T-helper 2 cell treated with Interferon-gamma antibody and Interleukin-4, amounts not matched to agents 5 μg/mL and 100 μg/mL, for 36 hours (primary cell): ENCODE measurements at places on chromosomes 11 and 22.

- H3K4me1 ChIP-seq, result peaks cover 38% of the 10 kb centered on the region
- DNase-seq, result peak; percentile 61
- H3K27ac ChIP-seq, result peak within 1 kb of the TSS; percentile 93
These were observed at the start of gene BRD1 for GRCh38 chr22:49827853-49828598. BRD1 (minus strand) TSS chr22:49827873; CDS start chr22:49824317, 3,556 bp downstream.

GRCh38 chr11:69239641-69240040 lies 54.3 kb upstream of the MYEOV start:
- no peak for DNase-seq
- no peak overlapping the region for H3K4me3 ChIP-seq
- H3K27me3 ChIP-seq, result peaks cover 5% of the 10 kb centered on the region
- peaks cover 8% of the 10 kb centered on the region for H3K4me1 ChIP-seq
- no peak overlapping the region for H3K27ac ChIP-seq

GRCh38 chr11:26777372-26777808 lies 55.5 kb upstream of the SLC5A12 start:
- no peak overlapping the region for H3K27ac ChIP-seq
- no peaks in the 10 kb centered on the region for H3K36me3 ChIP-seq
- H3K4me1 ChIP-seq, result no peaks in the 10 kb centered on the region
- no peak for DNase-seq

DNA sequence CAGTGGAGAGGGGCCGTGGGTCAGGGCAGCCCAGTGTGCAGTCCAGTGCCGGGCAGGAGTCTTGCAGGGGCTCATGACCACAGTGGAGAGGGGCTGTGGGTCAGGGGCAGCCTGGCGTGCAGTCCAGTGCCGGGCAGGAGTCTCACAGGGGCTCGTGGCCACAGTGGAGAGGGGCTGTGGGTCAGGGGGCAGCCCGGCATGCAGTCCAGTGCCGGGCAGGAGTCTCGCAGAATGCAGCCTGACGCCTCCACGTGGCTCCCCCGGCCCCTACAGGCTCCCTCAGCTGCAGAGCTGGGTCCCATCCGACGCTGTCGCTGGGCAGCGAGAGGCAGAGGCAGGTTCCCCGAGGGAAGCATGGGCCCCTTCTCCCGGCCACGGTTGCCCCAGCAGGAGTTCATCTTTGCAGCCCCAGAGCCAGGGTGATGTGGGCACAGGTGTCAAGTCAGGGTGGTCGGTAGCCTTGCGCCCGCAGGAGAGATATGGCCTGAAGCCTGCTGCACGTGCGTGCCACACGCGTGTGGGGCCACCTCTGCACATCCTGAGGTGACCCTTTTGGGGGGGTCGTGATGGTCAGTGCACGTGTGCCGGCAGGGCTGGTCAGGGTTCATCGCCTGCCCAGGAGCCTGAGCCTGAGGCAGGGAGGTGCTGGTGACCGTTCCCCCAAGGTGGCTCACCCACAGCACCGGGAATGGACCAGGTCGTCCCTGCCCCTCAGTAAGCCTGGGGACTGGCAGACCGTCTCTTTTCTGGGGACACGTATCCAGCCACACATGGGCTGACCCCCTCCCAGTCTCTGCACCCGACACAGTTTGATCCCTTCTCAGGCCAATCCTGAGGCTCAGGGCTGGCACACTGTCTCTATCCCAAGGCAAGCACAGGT lies 2.9 kb downstream of the IFITM5 start:
- H3K27me3 ChIP-seq, result peaks cover 10% of the 10 kb centered on the region
- no peak overlapping the region for H3K4me3 ChIP-seq
- no peaks in the 10 kb centered on the region for H3K36me3 ChIP-seq
- H3K4me1 ChIP-seq, result peaks cover 5% of the 10 kb centered on the region
- H3K27ac ChIP-seq, result no peak overlapping the region
- DNase-seq, result no peak

GRCh38 chr11:61107888-61108287 lies 5.6 kb downstream of the CD5 start:
- H3K4me3 ChIP-seq, result no peak overlapping the region
- H3K27me3 ChIP-seq, result no peaks in the 10 kb centered on the region
- H3K4me1 ChIP-seq, result peaks cover 78% of the 10 kb centered on the region
- peak overlapping the region; percentile 82 for H3K27ac ChIP-seq
- peaks cover 82% of the 10 kb centered on the region for H3K36me3 ChIP-seq
- DNase-seq, result no peak

GRCh38 chr11:64893194-64894069 lies 15.0 kb upstream of the EHD1 start:
- H3K4me1 ChIP-seq, result peaks cover 5% of the 10 kb centered on the region
- H3K4me3 ChIP-seq, result no peak overlapping the region
- no peak overlapping the region for H3K27ac ChIP-seq
- H3K27me3 ChIP-seq, result no peaks in the 10 kb centered on the region

GRCh38 chr22:46651316-46651715 lies 31.1 kb downstream of the GRAMD4 start:
- no peaks in the 10 kb centered on the region for H3K27me3 ChIP-seq
- H3K36me3 ChIP-seq, result peaks cover 5% of the 10 kb centered on the region
- peak overlapping the region; percentile 20 for H3K27ac ChIP-seq
- peaks cover 15% of the 10 kb centered on the region for H3K4me1 ChIP-seq
- no peak for DNase-seq

DNA sequence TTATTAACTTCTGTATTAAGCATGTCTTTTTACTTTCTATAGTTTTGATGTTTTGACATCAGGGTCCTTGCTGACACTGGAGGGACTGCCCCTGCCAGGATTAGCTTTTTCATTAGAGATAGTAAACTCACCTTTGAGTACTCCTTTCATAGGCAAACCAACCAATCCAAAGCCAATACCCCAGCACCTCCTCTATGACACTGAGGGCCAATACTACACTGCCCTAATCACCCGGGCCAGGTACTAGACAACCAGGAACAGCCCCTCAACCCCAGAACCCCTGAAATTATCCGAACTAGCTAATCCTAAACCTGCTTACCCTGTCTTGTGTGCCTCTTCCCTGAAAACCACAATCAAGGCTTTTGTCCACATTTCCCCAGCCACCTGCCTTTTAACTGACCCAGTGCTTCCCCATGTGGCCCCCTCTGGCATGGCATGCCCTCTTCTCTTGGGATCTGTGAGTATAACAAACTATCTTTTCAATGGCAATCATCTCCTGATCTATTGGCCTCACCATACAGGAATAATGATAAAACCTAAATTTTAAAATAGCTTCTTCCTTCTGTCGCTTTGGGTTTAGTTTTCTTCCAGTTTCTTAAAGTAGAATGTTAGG lies 31.2 kb downstream of the RAB6A start:
- H3K27me3 ChIP-seq, result no peaks in the 10 kb centered on the region
- H3K27ac ChIP-seq, result no peak overlapping the region
- H3K36me3 ChIP-seq, result peaks cover 43% of the 10 kb centered on the region
- no peak overlapping the region for H3K4me3 ChIP-seq

DNA sequence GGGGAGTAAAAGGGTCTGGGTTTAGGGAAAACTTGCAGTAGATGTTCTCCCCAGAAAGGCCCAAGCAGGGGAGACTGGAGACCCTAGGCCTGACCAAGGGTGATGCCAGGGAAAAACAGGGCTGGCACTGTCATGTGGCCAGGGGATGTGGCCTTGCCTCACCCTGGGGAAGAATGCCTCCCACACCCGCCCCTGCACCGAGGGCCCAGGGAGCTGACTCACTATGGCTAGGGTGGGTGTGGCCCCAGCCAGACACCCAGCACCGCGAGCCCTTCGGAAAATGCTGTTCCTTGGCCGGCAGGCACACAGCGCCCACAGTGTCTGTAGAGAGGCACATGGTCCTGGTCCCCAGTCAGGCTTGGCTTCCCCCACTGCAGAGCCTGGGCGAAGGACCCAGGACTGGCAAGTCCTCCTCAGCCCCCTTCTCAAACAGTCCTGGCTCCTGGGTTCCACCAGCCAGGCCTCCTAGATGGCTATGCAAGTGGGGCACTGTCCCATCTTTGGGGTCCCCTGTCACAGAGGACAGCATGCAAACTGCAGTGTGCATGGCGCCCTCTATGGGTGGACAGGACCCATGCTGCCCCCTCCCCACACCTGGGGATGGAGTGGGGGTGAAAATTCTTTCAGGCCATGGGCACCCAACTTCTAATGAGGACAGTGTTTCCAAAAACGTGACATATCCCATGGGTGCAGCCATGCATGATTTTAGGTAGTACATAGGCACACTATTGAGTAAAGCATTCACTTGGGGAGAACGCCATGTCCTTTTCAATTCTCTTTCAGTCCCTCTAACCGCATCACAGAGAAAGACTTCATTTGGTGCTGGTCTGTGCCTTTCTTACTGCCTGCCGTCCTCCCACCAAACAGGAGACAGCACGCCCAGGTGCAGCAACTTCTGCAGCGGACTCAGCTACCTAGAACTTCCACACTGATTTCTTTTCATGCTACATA lies 15.2 kb downstream of the TMPRSS5 start:
- no peaks in the 10 kb centered on the region for H3K27me3 ChIP-seq
- peak; percentile 15 for DNase-seq
- H3K36me3 ChIP-seq, result no peaks in the 10 kb centered on the region
- H3K27ac ChIP-seq, result no peak overlapping the region
- H3K4me3 ChIP-seq, result no peak overlapping the region
- peaks cover 9% of the 10 kb centered on the region for H3K4me1 ChIP-seq

DNA sequence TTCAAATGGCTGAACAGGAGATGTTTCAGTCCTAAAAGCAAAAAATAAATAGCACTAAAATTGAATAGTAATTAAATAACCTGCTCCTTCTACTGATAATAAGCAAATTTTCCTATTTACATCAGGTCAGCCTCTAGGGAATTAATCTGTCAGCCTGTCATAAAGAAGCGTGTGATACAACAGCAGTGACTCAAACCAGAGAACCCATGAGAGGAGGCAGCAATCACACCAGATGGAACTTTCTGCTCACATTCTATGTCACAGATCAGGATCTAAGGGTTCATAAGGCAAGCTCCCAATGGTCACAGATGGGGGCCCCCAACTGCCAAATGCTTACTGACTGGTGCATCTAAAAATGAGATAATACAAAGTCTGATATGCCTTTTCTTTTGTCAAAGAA lies 41.1 kb downstream of the RBFOX2 start:
- H3K36me3 ChIP-seq, result no peaks in the 10 kb centered on the region
- H3K4me1 ChIP-seq, result no peaks in the 10 kb centered on the region

DNA sequence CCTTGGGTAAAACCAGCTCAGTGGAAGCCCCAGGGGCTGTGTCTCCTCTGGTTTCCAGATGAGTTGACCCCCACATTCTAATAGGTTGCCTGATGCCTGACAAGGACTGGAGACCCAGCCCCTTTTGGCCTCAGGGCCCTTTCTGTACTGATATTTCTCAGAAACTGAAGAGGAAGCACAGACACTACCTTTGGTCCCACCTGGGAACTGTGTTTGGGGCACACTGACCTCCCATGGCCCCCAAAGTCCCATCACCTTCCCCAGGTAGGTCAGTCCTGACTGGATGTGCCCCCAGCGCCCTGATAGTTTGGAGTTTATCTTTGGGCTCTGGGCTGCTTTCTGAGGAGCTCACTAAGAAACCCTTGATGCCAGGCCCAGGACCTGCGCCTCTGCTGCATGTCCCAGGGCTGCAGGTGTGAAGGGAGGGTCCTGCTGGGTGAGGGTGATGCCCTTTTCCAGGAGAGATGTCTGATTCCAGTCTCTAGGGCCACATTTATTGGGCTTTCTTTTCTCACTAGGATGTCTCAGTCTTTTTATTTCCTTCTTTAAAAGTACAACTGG lies 106.7 kb downstream of the GGTLC2 start:
- H3K27ac ChIP-seq, result no peak overlapping the region
- no peaks in the 10 kb centered on the region for H3K27me3 ChIP-seq
- DNase-seq, result no peak
- H3K36me3 ChIP-seq, result no peaks in the 10 kb centered on the region
- H3K4me3 ChIP-seq, result no peak overlapping the region

DNA sequence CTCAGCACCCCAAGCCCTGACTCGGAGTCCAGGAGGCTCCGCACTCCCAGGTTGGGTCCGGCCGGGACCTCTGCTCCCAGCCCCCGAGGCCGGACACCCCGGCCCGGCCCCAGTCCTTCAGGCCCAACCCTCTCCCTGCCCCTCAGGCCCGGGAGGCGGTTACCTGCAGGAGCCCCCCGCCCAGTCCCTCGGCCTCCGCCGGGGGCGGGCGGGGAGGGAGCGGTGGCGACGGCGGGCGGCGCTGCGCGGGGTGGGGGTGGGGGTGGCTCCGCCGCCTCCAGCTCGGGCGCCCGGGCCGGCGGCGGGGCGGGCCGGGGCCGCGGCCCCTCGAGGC lies 310 bp downstream of the TCF20 start:
- H3K4me3 ChIP-seq, result peak overlapping the region; percentile 72
- peaks cover 7% of the 10 kb centered on the region for H3K36me3 ChIP-seq
- peaks cover 26% of the 10 kb centered on the region for H3K4me1 ChIP-seq
- H3K27me3 ChIP-seq, result no peaks in the 10 kb centered on the region
- no peak for DNase-seq

GRCh38 chr11:46210856-46211255 lies 66.6 kb upstream of the CREB3L1 start:
- H3K36me3 ChIP-seq, result no peaks in the 10 kb centered on the region
- no peak overlapping the region for H3K4me3 ChIP-seq
- peaks cover 14% of the 10 kb centered on the region for H3K4me1 ChIP-seq

GRCh38 chr11:44110231-44110679 lies 14.8 kb downstream of the EXT2 start:
- H3K4me1 ChIP-seq, result peaks cover 4% of the 10 kb centered on the region

DNA sequence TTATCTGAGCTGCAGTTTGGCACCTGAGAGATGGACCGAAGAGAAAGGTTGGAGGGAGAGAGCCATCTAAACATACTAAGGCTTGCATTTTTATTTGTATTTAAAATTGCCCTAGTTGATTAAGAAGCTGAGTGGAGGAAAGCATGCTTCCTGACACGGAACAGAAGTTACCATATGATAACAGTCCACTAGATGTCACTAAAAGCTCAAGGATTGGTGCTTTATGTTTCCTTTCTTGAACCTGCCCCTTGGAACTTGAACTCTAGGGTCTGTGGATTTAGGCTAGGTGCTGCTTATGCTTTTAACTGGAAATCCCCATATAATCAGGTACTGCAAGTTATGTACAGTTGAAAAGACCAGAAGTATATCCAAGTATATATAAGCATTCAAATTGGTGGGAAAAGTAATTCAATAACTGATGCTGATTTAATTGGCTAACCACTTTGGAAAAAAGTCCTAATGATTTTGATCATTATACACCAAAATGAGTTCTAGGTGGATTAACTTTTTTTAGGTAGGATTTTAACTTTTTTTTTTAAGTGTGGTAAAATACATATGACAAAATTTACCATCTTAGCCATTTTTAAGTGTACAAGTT lies 9.5 kb downstream of the RBMXL2 start:
- DNase-seq, result no peak
- H3K27ac ChIP-seq, result no peak overlapping the region
- H3K36me3 ChIP-seq, result no peaks in the 10 kb centered on the region
- H3K4me1 ChIP-seq, result no peaks in the 10 kb centered on the region

- H3K4me3 ChIP-seq, result no peak overlapping the region
- H3K27ac ChIP-seq, result no peak overlapping the region
- H3K36me3 ChIP-seq, result no peaks in the 10 kb centered on the region
- DNase-seq, result no peak
- peaks cover 14% of the 10 kb centered on the region for H3K27me3 ChIP-seq
- no peaks in the 10 kb centered on the region for H3K4me1 ChIP-seq
These were observed 125.6 kb downstream of the BRD1 start for GRCh38 chr22:49702068-49702397.

DNA sequence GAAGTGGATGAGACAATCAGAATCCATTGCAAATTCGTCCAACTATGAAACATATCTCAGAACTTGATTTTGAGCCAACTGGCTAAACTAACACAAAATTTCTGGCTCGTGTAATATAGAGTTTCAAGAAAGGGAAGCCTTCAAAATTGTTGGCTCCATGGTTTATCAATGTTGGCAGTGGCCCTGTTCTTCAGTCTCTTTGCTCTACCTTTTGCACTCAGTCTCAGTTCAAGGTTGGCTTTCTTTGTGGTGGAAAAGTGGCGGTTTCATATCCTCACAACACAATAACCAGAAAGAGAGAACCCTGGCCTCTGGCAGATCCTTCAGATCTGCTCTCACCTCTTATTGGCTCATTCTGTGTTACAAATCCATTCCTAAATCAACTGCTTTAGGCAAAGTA lies 473.8 kb upstream of the API5 start:
- no peak for DNase-seq
- no peak overlapping the region for H3K27ac ChIP-seq
- no peak overlapping the region for H3K4me3 ChIP-seq
- H3K4me1 ChIP-seq, result no peaks in the 10 kb centered on the region
- no peaks in the 10 kb centered on the region for H3K27me3 ChIP-seq
- no peaks in the 10 kb centered on the region for H3K36me3 ChIP-seq
